ENCODE measurements at places on chromosomes 6 and 20. TPM values are rescaled to one million over a fixed set of nuclear protein-coding genes. Genes with fewer than 3 reads are reported as not detected.

Gene LZTS3
- total RNA-seq = 1.4 TPM

DNA sequence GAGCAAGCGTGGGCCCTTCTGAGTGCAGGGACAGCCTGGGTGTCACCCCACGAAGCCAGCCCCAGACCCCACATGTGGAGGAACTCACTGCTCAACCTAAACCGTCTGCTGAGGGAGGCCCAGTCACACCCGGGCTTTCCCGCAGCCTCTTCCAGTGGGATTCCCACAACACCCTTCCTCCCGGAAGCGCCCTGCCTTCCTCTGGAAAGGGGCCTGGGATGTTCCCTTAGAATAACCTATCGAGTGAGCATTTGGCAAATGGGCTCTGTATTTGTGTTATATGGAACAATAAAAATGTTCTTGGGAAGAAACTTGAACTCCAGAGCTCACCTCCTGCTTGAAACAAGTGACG is 100.0 kb upstream of the DUSP22 start:
- no peak for DNase-seq

DNA sequence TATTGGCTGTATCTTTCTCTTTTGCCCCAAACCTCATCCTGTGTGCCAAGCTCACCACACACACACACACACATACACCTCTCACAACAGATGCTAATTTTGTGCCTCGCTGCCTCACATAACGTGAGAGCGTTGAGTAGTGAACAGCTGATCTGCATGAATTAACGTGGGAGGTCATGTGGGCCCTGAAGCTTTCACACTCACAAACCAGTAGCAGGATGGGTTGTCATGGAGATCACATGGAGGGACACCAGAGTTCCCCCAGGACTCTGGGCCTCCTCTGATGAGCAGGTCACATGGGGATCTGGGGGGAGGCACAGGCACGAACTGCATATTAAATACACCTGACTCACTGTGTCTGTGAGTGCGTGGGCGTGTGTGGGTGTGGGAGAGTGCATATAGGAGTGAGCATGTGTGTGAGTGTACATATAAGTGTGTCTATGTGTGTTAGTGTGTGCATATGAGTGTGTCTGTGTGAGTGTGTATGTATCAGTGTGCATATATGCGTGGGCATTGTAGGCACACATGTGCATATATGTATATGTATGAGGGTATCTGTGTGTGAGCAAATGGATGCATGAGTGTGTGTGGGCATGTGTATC is 62.7 kb upstream of the SULF2 start:
- DNase-seq = no peak

DNA sequence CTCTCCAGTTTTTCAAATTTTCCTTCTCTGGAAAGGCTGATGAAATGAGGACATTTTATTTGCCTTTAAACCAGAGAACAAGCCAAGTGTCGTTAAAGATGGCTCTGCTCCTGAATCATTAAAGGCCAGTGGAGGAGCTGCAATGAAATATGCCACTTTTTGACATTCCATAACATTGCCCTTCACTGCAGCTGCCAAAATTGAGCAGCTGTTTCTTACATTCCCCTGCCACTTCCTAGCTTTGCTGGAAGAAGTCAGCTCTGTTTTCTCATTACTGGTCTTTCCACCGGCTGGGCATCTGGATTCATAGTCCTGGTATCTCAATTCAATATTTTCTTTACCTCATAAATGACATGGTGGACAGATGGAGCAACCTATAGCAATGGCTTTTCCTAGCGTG is 45.5 kb upstream of the NRN1 start:
- no peak for DNase-seq

DNA sequence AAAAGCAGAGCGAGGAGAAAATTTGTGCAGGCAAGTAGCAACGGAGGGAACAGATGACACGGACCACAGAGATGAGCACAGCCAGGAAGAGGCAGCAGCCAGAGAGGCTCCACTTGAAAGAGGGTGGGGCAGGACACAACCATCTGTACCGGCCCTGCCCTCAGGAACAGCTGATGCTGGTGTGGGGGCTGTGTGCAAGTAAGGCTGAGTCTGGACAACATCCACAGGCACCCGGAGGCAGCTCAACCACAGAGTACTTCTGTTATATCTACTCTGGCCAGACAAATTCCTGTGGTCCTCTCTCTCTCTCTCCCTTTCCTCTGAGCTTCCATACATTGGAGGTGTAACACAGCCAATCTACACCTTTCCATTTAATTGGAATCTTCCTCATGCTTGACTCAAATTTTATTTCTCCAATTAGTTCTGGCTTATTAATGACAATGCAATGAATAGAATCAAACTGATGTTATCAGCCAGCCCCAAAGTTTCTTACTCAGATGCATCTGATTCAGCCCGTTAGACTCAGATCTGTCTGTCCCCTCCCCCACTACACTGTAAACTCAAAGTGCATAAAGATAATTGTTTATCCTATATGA is 24.9 kb downstream of the KIF13A start:
- DNase-seq = peak; percentile 96

- no peak for DNase-seq
These were observed 78.2 kb downstream of the THBS2 start for GRCh38 chr6:169175360-169175887.
